Eye (tissue), 1 donor: ENCODE measurements at places on chromosomes 11 and 22.

DNA sequence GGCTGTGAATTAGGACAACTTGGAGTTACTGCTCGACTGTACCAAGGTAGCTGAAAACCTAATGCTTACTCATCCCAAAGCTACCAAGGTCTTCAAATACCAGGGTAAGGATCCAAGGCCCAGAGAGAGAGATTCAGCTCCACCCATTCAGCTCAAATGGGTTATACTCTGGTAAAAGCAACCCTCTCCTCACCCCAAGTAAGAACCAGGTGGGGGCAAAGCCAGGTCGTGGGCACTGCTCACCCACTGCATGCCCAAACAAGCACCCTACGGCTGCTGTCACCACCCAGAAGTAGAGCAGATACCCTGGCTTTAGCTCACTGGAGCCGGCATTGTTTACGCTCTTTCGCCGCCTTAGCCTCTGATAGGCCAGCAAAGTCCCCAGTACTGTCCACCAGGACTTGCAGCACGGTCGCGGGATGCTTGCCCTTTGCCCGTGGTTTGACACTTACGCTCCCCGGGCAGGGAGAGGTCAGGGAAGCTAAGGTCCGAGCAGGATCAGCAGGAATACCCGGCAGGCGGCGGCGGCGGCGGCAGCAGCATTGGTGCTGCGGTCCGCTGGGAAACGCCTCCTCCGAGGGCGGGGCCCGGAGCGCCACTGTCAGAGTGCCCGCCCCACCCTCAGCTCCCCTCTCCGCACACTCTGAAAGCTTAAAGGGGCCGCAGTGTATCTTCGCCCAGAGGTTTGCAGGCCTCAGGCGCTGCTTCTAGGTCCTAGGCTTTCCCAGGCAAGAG lies 19.6 kb downstream of the CKAP5 start:
- DNase-seq: peak; percentile 91

- no peak for DNase-seq
Measured at GRCh38 chr11:35992548-35992947, 48.7 kb downstream of the LDLRAD3 start.

DNA sequence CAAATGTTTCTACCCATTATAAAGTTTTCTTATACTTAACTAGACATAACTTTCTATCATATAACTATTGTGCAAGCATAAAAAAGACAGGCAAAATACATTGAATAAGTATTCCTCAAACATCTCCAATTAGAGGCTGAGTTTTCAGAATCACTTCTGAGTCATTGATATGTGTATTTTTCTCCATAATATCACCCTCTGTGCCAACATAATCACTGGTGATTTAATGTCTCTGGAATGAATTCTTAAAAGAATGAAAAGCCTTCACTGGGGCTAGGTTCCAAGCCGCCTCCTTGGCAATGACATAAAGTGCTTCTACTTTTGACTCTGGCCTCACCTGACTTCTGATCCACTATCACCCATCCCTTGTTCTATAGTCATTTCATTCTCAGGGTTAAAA lies 197.0 kb upstream of the E2F8 start:
- DNase-seq: no peak

DNA sequence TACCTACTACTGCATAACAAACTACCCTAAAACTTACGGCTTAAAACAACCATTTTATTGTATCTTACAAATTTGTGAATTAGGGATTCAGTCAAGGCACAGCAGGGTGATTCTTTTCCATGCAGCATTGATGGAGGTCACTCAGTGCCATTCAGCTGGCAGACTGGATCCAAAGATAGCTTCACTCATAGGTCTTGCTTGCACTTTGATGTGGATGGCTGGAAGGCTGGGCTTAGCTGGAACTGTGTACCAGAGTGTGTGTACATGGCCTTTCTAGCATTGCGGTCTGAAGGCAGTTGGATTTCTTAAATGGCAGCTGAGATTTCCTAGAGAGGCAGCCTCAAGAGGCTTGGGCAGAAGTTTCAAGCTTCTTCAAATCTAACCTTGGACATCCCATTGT lies 25.0 kb downstream of the YAP1 start:
- DNase-seq: no peak

- DNase-seq: no peak
Measured at GRCh38 chr11:40787224-40787623, 672.2 kb downstream of the LRRC4C start.

DNA sequence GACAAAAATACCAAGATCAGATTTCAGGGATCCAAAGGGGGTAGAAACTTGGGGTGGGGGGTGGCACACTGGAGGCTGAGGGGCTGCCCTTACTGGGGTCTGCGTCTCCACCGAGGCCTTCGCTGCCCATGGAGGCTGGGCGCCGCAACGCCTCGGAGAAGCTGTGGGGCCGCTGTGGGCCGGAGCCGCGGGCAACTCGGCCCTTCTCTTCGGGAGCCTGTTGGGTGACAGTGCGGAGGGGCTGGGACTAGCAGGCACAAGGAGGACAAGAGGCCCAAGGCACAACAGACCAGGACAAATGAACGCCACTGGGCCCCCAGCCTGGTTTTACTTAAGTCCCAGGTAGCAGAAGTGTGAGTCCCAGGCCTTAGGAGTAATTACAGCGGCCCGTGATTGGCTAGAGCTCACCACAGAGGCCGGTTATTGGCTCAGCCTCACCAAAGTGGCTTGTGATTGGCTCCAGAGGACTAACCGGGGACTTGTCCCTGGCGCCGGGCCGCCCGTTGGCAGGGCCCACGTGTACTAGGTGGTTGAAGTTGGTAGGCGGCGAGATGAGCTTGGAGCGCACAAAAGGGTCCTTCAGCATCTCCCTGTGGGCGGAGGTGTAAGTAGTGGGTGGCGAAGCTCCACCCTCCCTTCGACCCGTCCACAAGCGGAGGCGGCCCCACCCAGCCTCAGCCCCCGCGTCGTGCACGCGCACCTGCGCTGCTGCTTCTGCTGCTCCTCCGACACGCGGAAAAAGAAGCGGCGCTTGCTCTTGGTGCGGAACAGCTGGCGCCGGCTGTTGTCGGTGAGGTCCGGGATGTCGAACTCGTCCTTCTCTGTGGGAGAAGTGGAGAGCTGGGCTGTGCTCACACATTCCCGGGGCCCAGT lies 16.5 kb upstream of the MEN1 start:
- no peak for DNase-seq

DNA sequence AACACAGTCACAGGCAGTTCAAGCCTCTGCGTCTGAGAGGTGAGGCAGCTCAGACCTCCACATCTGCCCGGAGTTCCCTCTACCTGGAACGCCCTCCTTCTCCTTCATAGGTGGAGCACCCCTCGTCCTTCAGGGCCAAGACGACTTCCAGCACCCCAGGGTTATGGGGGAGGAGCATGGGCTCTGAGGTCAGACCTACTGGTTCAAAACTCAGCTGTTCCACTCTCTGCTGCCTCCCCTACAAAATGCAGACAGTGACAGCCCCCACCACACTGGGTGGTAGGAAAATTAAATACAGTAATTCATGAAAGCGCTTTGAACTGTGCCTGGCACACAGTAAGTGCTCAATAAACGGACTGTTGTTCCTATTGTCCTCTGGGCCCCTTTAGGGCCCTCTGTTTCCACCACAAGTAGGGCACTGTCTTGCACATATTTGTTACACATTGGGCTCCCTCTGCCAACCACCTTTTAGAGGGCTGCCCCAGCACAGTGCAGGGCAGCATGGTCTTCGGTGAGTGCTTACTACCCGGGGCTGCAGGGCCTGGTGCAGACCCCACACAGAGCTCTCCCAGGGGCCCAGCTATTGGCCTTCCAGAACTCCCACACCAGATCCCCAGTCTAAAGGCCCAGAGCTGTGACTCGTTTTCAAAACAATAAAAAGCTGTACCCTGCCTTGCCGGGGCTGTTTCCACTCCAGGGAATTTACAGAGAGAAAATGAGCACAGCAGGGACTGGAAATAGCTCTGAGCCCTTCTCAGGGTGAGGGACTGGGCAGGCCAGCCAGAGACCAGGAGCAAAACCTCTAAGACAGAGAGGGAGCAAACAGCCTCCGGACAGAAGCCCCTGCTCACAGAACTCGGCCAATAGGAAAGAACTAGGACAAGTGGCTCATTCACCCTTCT lies 2.5 kb downstream of the TMEM184B start:
- peak; percentile 71 for DNase-seq

- no peak for DNase-seq
Measured at GRCh38 chr22:39204216-39204615, 40.6 kb downstream of the PDGFB start.

GRCh38 chr11:28963187-28963586 lies 855.0 kb downstream of the METTL15 start:
- DNase-seq: no peak

DNA sequence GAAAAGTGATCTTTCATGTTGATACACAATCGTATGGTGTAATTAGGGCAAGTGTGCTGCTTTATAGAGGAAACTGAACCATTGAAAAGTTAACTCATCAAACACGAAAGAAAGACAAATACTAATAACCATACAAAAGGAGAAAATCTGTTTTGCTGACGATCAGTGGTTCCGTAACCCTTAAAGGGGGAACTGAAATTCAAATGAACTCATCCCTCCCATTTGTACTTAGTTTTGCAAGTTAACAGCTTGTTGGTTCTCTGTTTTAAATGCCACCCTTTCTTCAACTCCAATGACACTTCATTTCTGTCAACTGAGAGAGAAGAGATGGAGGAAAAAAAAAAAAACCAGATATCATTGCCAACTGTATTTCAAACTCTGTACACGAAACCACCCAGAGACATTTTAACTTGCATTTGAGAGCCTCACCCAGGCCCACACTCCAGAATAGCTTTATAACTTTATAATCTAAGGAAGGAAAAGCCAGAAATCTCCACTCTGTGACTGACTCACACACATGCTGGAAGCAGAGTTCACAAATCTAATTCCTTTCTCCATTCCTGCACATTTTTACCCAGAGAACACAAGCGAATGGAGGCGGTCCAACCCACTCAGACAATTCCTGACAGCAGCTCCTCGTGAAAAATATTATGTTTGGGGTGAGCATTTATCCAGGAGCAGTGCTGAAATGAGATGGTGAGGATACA lies 17.4 kb upstream of the CSNK2A3 start:
- DNase-seq: no peak

DNA sequence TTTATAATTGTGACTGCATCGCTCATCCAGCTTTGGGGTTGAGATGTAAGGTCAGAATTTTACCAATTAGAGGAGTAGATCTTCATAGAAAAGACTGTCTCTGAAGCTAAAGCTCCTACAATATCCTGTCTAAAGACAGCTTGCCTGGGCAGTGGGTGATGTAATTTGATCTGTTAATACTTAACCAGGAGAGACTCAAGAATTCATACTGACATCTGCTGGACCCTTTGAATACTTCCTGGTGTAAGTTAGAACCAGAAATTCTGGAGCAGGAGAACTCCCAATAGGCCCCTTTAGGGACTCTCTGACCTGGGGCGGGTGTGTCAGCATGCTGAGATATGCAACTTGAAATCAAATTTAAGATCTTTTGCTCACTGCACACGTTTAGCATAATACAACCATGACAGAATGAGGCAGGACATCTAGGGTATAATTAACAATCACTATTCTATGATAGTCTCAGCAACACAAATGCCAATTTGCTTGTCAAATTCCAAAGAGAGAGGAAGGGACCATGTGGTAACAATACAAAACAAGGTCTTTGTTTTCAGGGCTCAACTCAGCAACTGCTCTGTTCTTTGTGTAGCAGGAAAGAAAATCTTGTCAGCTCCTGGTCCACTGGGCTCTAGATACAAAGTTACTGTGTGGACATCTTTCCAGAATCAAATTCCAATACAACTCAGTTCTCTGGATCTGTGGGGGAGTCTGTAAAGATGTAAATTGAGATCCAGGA lies 143.9 kb downstream of the INSC start:
- DNase-seq: peak; percentile 63

- no peak for DNase-seq
Measured at GRCh38 chr11:105137286-105137685, 2.3 kb downstream of the CARD18 start.
